Activated naive CD4-positive, alpha-beta T cell (primary cell): ENCODE measurements at places on chromosomes 3 and 15.

DNA sequence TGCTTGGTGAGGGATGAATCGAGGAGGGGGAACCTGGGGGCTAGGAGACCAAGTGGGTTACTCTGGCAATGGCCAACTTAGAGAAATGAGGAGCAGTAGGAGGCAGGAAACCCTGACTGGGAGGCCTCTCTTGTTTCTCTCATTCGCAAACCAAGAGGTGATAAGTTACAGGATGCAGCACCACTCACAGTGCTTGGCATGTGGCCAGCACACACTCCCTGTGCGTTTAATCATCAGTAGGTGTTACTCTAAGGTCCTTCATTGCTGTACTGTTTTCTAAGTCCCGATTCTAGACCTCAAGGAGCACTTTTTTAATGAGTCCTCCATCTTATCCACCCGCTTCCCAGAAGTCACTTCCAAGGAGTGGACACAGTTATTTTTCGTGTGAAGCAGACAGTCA, 314.1 kb upstream of the TRIM42 start:
- DNase-seq, result no peak

DNA sequence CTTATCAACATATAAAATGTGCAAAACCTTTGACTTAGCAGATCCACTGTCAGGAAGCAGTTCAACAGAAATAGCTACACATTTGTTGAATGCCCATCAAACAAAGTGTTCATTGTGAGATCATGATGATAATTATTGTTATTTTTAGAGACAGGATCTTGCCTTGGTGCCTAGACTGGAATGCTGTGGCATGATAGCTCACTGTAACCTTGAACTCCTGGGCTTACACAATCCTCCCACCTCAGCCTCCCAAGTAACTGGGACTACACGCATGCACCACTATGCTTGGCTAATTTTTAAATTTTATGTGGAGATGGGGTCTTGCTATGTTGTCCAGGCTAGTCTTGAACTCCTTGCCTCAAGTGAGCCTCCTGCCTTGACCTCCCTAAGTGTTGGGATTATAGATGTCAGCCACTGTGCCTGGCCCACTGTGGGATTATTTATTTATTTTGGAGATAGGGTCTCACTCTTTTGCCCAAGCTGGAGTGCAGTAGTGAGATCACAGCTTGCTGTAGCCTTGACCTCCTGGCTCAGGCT, 8.8 kb downstream of the MAP2K5 start:
- no peak for DNase-seq

DNA sequence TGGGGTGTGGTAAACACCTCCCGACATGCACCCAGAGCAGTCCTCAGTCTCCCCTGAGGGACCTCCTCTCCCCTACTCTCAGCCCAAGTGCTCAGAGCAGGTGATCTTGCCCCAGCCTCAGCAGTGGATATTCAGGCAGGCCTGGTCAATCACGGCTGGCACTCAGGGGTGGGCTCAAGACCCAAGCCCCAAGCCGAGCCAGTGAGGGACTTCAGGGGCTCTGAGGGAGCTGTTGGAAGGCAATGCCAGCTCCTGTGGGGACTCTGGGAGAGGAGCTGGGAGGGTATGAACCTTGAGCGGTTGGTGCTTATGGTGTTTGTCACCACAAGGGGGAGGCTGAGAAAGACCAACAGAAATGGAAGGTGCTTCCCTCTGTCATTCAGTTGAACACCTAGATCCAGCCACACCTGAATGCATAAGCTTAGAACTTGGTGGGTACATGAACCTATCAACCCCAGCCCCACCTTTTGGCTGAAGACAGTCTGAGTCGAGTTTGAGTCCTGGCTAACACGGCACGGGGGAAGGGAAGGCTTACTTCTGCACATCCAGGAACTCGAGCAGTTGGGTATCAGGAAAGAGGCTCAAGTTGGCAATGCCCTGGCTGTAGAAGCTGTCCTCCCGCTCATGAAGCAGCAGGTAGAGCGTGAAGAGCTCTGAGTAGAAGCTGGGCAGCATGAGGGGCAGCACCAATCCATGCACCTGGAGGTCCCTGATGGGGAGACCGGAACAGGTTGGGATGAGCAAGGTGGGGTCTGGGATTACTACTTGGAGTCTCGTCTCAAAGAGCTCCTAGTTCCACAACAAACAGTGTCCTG, 19.2 kb downstream of the ALS2CL start:
- no peak for DNase-seq

DNA sequence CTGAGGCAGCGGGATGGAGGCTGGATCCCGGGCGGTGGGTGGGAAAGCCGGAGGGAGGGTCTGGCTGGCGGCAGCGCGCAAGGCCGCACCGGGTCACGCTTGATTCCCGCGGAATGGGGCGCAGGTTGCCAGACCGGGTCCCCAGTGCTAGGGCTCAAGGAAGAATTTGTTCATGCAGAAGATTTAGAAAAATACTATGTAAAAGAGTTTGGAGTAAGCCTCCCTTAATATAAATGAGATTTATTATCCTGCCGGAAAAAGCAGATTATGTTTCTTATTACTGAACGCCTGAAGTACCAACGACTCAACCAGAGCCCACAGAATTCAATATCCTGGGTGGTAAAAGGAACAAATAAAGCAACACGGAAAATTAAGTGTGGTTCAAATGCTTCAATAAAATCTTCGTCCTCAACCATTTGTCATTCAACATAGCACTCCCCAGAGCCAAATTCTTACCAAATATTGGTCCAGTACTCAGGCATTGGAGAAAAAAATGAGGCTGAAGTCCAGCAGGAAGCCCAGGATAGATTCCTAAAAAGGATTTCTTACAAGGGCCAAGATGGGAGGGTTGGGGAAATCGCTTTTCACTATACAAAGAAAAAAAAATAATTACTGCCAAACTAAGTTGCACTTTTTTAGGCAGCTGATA, 1.2 kb upstream of the ZBTB20 start:
- no peak for DNase-seq

DNA sequence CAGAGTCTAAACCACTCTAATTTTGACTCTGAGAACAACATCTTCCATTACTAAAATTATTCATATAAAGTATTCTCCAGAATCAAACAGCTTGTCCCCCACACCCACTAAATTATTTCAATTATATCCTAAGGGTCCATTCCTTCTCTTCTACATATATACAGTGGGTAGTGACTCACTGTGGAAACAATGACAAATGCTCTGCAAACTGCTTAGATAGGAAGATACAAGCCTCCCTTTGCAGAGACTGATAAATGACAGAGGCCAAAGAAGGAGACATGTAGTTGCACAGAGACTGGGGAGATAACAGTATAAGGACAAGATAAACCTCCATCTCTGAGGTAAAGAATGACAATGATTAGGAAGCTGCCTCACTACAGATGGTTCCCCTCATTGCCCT, 1087.4 kb downstream of the AGBL1 start:
- DNase-seq, result no peak
